Progenitor cell of endocrine pancreas (in vitro differentiated cells): ENCODE measurements at places on chromosomes 3 and 15. TPM values are rescaled to one million over a fixed set of nuclear protein-coding genes. Genes with fewer than 3 reads are reported as not detected.

The SEMA3G gene
- 0.79 and 1.1 TPM in 2 replicates for total RNA-seq

The SUCLG2 gene
- total RNA-seq = 39.4 and 41.1 TPM in 2 replicates

The ASB14 gene
- total RNA-seq = not detected in 2 replicates

The NOX5 gene
- not detected in 2 replicates for total RNA-seq

- H3K4me3 ChIP-seq = no peak overlapping the region
- H3K27ac ChIP-seq = no peak overlapping the region
- H3K27me3 ChIP-seq = peaks cover 15% of the 10 kb centered on the region
- no peaks in the 10 kb centered on the region for H3K4me1 ChIP-seq
- H3K36me3 ChIP-seq = no peaks in the 10 kb centered on the region
- DNase-seq = no peak
These were observed 13.7 kb downstream of the CA12 start for GRCh38 chr15:63367900-63368299.

DNA sequence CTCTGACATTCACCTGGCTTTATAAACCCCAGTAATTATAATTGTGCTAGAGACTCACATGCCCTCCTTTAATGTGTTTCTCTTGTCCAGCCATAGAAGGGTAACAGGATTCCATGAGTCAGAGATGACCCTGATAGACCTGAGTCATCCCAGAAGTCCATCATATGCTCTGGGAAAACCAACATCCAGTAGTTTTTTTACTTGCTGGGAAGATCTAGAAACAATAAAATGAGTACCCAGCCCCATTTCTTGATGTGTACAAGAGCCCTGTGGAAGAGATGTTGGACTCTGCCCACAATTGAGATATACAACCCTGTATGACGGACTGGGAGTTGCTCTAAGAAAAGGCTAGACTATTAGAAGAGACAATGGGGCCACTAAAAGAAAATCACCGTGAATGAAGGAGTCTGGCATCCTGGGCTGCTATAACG lies 22.4 kb upstream of the THUMPD3 start:
- DNase-seq = no peak
- H3K27ac ChIP-seq = no peak overlapping the region
- peaks cover 11% of the 10 kb centered on the region for H3K4me1 ChIP-seq
- no peaks in the 10 kb centered on the region for H3K27me3 ChIP-seq
- H3K36me3 ChIP-seq = peaks cover 1% of the 10 kb centered on the region

DNA sequence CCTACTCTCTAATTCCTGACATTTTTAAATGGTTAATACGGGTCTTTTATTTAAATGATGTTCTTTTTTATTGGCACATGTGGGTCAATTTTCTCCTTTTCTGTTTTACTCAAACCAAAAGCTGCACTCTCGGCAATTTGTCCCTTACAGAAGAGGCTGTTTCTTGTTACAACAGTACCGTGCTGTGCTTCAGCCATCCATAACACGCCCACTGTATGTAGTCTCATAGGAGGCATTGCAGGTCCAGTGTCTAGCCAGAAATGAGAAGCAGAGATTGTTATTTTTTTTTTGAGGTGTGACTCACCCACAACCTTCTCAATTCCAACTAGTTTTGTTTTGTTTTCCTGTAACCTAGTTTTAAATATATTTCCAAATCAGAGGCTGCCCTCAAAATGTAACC lies 164.6 kb downstream of the GMNC start:
- H3K4me3 ChIP-seq = no peak overlapping the region
- no peaks in the 10 kb centered on the region for H3K36me3 ChIP-seq
- H3K4me1 ChIP-seq = peaks cover 24% of the 10 kb centered on the region
- no peak for DNase-seq
- H3K27ac ChIP-seq = no peak overlapping the region

- no peak overlapping the region for H3K4me3 ChIP-seq
- DNase-seq = no peak
- H3K27ac ChIP-seq = no peak overlapping the region
- no peaks in the 10 kb centered on the region for H3K36me3 ChIP-seq
- H3K27me3 ChIP-seq = no peaks in the 10 kb centered on the region
- H3K4me1 ChIP-seq = no peaks in the 10 kb centered on the region
These were observed 11.9 kb upstream of the CD200R1L start for GRCh38 chr3:112858410-112859069.

GRCh38 chr15:48477795-48478360 lies 146.6 kb downstream of the DUT start:
- DNase-seq = no peak
- peaks cover 19% of the 10 kb centered on the region for H3K4me1 ChIP-seq
- H3K4me3 ChIP-seq = no peak overlapping the region

- no peak overlapping the region for H3K4me3 ChIP-seq
- peaks cover 36% of the 10 kb centered on the region for H3K4me1 ChIP-seq
- peak overlapping the region; percentile 96 for H3K27ac ChIP-seq
- H3K27me3 ChIP-seq = no peaks in the 10 kb centered on the region
- DNase-seq = no peak
These were observed 33.2 kb downstream of the MYO5C start for GRCh38 chr15:52262364-52262763.

- peak overlapping the region; percentile 96 for H3K27ac ChIP-seq
- H3K27me3 ChIP-seq = peaks cover 8% of the 10 kb centered on the region
- peaks cover 2% of the 10 kb centered on the region for H3K4me1 ChIP-seq
- DNase-seq = peak; percentile 87
- peak overlapping the region; percentile 75 for H3K4me3 ChIP-seq
These were observed 20.7 kb upstream of the FEM1B start for GRCh38 chr15:68256675-68257450.

GRCh38 chr3:31370681-31371080 lies 162.0 kb upstream of the STT3B start:
- no peak for DNase-seq
- no peak overlapping the region for H3K4me3 ChIP-seq
- peaks cover 20% of the 10 kb centered on the region for H3K4me1 ChIP-seq
- H3K27ac ChIP-seq = no peak overlapping the region
- H3K36me3 ChIP-seq = no peaks in the 10 kb centered on the region

GRCh38 chr3:139378587-139379241 lies 10.7 kb downstream of the COPB2 start:
- no peaks in the 10 kb centered on the region for H3K4me1 ChIP-seq
- DNase-seq = no peak
- no peaks in the 10 kb centered on the region for H3K27me3 ChIP-seq
- no peak overlapping the region for H3K4me3 ChIP-seq

GRCh38 chr15:35669021-35669420 lies 123.1 kb upstream of the DPH6 start:
- no peaks in the 10 kb centered on the region for H3K27me3 ChIP-seq
- no peaks in the 10 kb centered on the region for H3K36me3 ChIP-seq
- no peak overlapping the region for H3K27ac ChIP-seq
- H3K4me1 ChIP-seq = peaks cover 15% of the 10 kb centered on the region
- no peak overlapping the region for H3K4me3 ChIP-seq
- DNase-seq = no peak

DNA sequence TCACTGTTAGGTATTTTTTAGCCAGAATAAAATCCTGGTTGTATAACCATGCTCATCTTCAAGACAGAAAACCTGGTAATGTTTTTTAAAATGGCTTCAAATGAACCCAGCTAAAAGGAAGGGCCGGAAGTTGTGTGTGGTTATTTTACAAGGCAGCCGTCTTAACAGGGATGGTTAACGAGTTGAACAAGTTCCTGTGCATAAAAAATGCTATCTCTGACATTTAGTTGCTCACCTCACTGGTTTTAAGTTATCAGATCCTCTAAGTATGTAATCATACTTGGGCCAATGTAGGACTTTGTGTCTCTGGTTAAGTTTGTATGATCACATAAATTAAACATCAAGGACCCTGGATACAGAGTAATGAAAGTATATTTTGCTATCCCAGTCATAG lies 2.1 kb downstream of the ATP11B start:
- H3K27me3 ChIP-seq = no peaks in the 10 kb centered on the region
- H3K27ac ChIP-seq = peak overlapping the region; percentile 76
- H3K4me1 ChIP-seq = peaks cover 23% of the 10 kb centered on the region
- peaks cover 6% of the 10 kb centered on the region for H3K36me3 ChIP-seq
- no peak for DNase-seq

- no peaks in the 10 kb centered on the region for H3K27me3 ChIP-seq
- peaks cover 1% of the 10 kb centered on the region for H3K36me3 ChIP-seq
- H3K4me3 ChIP-seq = no peak overlapping the region
- DNase-seq = no peak
- H3K27ac ChIP-seq = no peak overlapping the region
- H3K4me1 ChIP-seq = no peaks in the 10 kb centered on the region
These were observed 157.9 kb downstream of the SUCNR1 start for GRCh38 chr3:152031321-152031720.

DNA sequence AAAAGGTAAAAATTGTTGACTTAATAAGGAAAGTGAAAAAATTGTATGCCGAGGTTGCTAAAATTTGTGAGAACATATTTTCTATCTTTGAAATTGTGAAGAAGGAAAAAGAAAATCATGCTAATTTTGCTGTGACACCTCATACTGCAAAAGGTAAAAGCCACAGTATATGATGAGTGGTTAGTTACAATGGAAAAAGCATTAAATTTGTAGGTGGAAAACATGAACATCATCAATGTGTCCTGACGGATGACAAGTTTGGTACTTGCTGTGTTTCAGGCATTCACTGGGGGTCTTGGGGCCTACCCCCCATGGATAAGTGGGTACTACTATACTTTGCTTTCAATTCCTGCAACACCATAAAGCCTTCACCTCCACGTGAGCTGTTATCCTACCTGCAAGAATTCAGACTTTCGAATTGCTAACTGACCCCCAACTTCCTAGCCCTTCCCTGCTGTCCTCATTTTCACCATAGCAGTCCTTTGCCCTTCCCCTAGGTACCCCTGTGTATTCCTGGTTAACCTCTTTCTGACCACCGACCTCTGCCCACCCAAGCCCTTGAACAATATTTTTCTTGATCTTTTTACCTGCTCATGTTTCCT lies 62.4 kb downstream of the RAB7A start:
- no peak overlapping the region for H3K4me3 ChIP-seq
- no peaks in the 10 kb centered on the region for H3K36me3 ChIP-seq
- peaks cover 14% of the 10 kb centered on the region for H3K4me1 ChIP-seq
- no peak overlapping the region for H3K27ac ChIP-seq
- H3K27me3 ChIP-seq = no peaks in the 10 kb centered on the region

DNA sequence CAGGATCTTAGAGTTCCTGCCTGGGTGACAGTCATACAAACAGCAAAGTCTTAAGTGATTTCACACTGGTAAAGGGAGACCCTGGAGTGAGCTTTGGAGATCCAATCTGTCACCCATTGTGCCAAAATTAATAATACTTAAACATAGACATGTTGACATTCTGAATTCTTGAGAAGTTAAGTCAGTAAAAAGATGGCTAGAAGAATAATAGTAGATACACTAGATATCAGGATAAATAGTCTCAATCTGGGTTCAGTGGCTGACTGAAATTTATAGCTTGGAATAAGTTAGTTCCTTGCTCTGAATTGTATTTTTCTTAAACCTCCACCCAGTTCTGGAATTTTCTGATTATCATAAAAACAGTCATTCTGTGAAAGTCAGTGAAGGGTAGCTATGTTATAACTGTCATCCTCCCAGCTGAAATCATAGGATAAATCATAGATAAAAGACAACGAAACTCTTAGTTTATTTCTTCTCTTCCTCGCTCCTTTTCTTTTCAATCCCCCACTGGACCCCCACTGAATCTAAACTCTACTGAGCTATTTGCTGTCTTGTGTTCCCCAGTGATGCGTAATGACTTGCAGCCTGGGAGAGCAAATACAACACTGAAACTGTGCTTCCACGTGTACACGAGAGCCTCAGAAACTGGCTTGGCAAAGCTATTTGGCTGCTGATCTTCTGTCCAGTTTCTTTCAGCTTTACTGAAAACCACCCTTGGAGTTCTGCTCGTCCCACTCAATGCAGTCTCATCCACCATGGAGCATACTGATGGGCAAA lies 175.4 kb upstream of the TP63 start:
- peaks cover 3% of the 10 kb centered on the region for H3K4me1 ChIP-seq
- no peak overlapping the region for H3K4me3 ChIP-seq
- H3K27me3 ChIP-seq = peaks cover 3% of the 10 kb centered on the region
- no peaks in the 10 kb centered on the region for H3K36me3 ChIP-seq
- DNase-seq = no peak
- no peak overlapping the region for H3K27ac ChIP-seq

DNA sequence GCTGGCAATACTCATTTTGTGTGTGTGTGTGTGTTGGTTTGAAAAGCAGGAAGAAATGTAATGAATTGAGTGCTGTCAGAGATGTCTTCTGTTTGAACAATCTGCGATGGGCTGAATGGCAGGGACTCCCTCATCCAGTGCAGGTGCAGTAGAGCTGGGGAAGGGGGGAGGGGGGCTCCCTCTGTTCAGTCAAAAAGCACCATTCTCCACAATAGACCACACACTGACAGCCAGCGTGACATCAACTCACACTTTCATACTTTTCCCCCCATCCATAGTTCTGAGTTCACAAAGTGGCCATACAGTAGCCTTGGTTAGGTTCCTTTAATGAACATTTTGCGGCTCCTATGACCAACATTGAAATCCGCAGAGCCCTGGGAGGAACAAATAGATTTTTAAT lies 10.4 kb downstream of the SOX2 start:
- no peak for DNase-seq
- H3K27ac ChIP-seq = no peak overlapping the region
- H3K36me3 ChIP-seq = peaks cover 9% of the 10 kb centered on the region
- H3K4me3 ChIP-seq = no peak overlapping the region
- H3K4me1 ChIP-seq = peaks cover 20% of the 10 kb centered on the region

DNA sequence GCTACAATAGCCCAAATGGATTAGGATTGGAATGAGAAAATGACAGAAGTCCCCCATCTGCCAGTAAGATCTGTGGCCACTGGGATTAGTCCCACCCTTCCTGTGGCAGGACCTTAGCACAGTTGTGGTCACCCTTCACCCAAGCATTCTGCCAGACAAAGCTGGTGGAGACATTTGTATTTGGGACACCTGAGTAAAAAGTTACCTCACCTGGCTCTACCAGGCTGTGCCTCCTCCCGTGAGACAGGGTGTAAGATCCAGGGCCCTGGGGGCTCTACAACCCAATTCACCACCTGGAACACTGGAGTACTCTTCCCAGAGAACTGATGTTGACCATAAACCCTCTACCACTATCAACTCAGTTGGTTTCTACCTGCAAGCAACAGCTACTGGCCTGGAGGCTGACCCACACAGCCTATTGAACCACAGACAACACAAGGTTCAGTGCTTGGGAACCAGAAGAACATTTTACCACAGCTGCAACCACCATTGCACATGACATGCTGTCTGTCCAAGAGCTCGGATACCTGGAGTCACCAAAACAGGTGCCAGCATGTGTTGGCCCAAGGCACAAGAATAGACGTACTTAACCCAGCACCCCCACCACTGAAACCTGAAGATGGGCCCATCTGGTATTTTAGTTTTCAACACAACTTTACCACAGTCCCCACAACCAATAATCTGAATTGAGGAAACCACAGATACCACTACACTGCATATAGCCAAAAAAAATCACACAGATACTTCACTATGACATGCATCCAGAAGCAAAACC lies 1686.7 kb downstream of the SI start:
- no peak overlapping the region for H3K27ac ChIP-seq
- no peak for DNase-seq
- H3K27me3 ChIP-seq = no peaks in the 10 kb centered on the region
- no peaks in the 10 kb centered on the region for H3K4me1 ChIP-seq
- no peaks in the 10 kb centered on the region for H3K36me3 ChIP-seq
